Activated CD4-positive, alpha-beta T cell treated with anti-CD3 and anti-CD28 coated beads, Interleukin-2, amount 10 ng/mL, durations not matched to agents 7 days and 5 days (primary cell): ENCODE measurements at places on chromosomes 11 and 22. TPM values are rescaled to one million over a fixed set of nuclear protein-coding genes. Genes with fewer than 3 reads are reported as not detected.

GRCh38 chr11:123203934-123204333, 8.9 kb upstream of the CLMP start:
- no peak for DNase-seq

The CDHR5 gene
- total RNA-seq: not detected

- DNase-seq: no peak
These were observed 1.1 kb downstream of the ALG8 start for GRCh38 chr11:78138291-78138690.

DNA sequence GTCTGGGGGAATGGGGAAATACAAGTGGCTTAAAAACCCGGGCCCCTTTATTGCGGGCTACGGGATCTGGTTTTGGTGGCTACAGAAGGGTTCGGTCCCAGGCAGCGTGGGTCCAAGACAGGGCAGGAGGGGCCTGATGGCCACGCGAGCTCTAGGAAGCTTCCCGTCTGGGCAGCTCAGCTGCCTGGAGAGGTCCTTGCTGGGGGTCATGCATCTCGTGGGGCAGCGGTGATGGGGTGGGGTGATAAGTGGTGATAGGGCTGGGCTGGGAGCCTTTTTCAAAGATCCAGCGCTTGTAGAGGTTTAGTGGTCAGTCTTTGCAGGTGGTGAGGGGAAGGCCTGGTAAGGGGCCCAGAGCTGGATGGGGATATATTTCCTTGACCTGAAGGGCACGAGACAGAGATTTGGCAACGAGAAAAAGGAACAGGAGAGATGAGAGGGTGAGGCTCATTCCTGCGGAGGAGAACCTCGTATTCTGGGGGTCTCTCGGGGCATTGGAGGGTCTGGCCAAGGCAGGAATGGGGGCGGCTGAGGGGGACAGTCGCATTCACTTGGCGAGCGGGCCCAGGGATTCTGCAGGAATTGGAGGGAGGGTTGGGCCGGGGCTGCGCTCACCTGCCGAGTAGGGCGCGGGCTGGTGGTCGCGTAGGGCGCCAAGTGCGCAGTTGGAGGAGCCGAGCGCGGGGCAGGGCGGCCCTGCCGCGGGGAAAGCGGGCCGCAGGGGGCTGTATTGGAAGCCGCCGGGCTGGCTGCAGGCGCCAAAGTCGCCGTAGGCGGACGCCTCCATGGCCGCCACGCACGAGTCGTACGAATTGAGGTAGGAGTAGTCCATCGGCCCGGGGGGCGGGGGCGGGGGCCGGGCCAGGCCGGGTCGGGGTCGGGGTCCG, 560 bp downstream of the PHOX2A start:
- no peak for DNase-seq

The OR4X1 gene
- not detected for total RNA-seq

DNA sequence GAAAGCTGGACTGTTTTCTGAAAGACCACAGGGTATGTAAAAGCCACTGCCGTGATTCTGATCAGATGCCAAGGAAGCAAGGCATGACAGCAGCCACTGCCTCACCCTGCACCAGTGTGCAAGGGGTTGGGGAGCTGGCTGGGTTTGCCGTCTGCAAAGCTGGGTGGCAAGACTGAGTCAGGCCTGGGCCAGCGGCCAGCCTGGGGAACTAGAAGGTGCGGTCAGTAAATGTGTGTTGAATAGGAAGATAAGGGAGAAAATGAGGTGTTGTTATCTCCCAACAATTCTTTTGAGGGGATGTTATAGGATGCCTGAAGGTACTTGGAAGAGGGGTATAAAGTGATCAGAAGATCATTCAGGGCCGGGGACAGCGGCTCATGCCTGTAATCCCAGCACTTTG, 8.0 kb downstream of the VSTM5 start:
- no peak for DNase-seq

DNA sequence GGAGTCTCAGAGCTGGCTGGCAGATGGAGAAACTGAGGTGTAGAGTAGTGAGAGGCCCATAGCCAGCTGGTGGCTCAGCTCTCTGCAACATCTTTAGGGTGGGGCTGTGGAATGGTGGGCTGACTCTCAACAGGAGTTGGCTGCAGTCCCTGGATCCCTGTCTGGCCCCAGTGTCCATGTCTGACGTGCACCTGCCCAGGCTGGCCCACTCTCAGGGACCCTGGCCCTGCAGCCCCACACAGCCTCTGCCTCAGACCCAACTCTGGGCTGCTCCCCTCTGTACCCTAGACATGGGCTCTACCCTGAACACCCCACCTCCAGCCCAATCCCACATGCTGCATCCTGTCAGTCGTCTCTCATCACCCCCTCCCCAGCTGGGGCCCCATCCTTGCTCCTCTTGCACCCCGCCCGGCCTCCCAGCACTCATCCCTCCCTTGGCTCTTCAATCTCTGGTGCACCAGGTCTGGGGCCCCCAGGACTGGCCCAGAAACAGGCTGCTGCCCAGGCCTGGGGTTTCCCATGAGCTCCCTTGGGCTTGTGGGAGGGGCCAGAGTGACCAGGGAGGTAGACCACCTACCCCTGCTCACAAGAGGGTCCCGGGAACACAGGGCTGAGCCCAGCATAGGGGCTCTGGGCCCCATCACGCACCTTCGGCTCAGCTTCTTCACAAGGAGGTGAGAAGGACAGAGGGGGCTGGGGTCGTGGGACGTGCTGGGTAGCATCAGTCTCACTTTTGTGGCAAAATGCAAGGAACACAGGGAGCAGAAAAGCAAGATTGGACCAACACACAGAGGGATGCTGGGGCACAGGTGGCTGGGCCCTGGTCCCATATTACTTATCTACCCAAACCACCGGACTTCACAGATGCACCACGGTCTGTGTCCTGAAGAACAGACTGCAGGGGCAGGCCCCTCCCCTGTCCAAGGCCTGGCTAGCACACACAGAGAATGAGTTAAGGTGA, 31.5 kb downstream of the ARVCF start:
- DNase-seq: no peak

GRCh38 chr11:73221451-73221850, 3.4 kb downstream of the P2RY2 start:
- no peak for DNase-seq

DNA sequence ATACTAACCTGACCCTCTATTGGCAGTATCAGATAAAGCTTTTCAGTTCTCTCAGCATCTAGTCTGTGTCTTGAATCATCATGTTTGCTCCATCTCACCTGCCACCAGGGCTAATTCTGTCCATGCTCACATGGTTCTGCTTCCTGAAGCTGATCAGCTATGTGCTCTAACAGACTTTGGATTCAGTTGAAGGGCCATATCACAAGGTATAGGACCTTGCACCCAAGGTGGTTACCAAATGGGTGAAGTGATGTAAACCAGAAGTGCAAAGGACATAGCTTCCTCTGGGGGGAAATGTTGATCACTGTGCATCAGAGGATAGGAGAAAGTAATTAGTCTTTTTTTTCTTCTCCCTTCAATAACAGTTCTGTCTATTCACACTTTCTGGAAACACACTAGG, 417.0 kb upstream of the ANO5 start:
- no peak for DNase-seq

- no peak for DNase-seq
These were observed 126.4 kb upstream of the E2F8 start for GRCh38 chr11:19366992-19367709.

GRCh38 chr22:25488244-25489020, 76.0 kb upstream of the GRK3 start:
- DNase-seq: no peak

The HPX gene
- total RNA-seq: 0.35 TPM

DNA sequence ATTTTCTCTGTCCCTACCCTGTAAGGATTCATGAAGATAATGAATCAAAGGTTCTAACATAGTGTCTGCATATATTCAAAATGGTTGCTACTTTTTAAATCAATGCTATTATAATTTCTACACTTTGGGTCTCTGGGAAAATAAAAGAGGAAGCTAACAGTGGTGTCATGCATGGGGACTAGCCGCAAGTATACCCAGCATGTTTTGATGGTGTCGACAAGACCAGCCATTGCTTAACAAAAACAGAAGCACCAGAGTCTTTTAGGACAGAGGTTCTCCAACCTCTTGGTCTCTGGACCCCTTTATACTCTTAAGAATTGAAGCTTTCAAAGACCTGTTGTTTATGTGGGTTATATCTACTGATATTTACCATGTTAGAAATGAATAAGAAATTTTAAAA, 37.8 kb downstream of the RNF141 start:
- DNase-seq: no peak

- DNase-seq: no peak
These were observed 340.4 kb upstream of the NCAM1 start for GRCh38 chr11:112620621-112621394.

- no peak for DNase-seq
These were observed 50.2 kb downstream of the BCR start for GRCh38 chr22:23230348-23231068.

- no peak for DNase-seq
These were observed 35.8 kb downstream of the TNRC6B start for GRCh38 chr22:40213478-40213877.

DNA sequence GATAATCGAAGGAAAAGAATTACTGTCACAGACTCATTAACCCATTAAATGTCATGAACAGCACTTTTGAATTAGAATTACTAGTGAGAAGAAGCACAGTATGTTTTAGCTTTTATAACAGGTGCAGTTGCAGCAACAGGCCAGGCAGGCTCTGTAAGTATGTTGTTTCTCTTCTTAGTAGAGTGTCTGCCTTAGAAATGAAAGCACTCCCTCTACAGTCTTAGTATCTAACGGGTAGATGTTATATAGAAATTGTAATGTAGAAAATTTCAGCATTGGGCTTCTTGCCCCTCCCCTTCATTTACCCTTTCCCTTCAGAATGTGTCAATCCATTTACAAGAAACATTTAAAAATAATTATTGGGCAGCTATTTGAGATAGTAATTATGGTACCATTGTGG, 87.4 kb downstream of the HIPK3 start:
- DNase-seq: no peak

DNA sequence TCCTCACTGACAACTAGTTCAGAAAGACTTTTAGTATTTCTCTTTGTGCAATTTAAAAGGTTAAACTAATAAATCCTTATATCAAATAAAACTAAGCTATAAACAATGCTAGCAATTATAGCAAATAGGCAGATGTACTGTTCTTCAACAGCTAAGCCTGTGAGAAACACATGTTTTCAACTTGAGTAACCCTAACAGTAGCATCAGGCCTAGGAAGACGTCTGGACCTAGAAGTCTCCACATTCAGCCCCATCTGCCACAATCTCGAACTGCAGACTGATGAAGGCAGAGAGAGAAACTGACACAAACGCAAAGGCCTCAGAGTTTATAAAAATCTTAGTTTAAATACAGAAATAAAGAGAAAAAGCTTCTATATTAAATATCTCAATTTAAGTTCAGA, 2.5 kb downstream of the ST13 start:
- DNase-seq: no peak

The VSIG10L2 gene
- not detected for total RNA-seq

GRCh38 chr22:39151329-39151975, 1.0 kb downstream of the CBX7 start:
- DNase-seq: no peak

- no peak for DNase-seq
These were observed 94.0 kb downstream of the RCN1 start for GRCh38 chr11:32184723-32185376.

The NTM gene
- not detected for total RNA-seq

GRCh38 chr22:19654338-19654987, 59.8 kb upstream of the SEPTIN5 start:
- no peak for DNase-seq

The PTPN5 gene
- not detected for total RNA-seq

DNA sequence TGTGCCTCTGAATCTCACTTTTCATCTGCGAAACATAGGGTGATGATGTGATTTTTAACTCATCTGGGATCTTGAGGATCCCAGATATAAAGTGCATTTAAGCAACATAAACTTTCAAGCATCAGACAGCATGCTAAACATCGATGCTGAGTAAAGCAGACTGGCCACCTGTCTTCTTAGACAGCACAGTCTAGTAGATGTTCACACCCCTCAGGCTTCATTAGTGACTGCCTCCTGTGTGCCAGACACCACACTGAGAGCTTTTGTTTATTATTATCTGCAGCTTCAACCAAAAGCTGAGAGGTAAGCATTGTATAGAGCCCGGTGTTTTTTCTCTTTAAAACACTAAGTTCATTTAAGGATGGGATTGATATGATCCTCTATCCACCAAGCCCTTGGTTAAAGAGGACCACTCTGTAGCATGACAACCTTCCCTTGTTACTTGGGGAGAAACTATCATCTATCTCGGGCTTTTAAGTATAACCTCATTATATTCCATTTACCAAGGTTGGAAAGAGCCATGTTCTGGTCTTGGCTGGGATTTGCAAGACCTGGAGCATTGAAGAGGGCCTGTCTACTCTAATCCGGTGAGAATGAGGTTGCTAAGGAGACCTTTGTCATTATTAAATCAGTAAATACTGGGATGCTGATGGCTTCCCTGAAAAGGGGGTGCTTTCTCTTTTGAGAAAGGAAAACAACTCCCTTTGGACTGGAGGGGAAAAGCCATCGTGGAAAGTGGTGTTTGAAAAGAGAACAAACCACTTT, 114.2 kb upstream of the SEZ6L start:
- DNase-seq: no peak

DNA sequence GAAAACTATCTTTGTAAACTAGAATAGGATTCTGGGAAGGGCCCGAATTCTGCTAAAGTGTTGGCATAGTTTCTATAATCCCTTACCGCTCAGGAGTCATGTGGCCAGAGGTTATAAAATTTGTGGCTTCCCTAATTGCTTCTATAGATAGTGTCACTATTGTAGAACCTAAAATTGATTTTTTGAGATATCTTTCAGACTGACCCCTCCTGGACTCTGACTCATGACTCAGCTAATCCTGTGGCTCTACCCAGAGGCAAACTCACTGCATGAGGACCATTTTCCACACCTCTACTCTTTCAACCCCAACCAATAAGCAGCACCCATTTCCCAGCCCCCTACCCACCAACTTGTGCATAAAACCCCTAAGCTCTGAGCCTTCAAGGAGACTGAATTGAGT, 61.8 kb upstream of the PRSS23 start:
- DNase-seq: no peak

The LRRC4C gene
- not detected for total RNA-seq

The SLCO2B1 gene
- total RNA-seq: 0.37 TPM

DNA sequence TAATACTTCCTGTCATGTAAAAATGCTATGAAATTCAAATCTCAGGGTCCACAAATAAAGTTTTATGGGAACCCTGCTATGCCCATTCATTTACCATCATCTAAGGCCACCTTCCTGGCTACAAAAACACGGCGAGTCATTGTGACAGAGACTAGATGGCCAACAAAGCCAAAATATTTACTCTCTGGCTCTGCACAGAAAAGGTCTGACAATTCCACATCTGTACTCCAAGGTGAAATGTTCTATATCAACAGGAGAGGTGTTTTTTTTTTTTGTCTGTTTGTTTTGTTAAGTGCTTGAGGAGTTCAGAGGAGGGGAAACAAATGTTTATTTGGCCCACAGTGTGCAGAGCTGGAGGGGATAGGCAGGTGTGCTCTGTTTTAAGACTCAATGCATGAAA, 18.6 kb upstream of the TMA7B start:
- DNase-seq: no peak

DNA sequence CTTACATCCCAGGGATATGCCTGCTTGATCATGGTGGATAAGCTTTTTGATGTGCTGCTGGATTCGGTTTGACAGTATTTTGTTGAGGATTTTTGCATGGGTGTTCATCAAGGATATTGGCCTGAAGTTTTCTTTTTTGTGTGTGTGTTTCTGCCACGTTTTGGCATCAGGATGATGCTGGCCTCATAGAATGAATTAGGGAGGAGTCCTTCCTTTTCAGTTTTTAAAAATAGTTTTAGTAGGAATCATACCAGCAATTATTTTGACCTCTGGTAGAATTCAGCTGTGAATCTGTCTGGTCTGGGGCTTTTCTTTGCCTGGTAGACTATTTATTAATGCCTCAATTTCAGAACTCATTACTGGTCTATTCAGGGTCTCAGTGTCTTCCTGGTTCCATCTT, 362.4 kb downstream of the JRKL start:
- DNase-seq: no peak

- no peak for DNase-seq
These were observed 30.5 kb upstream of the TTLL12 start for GRCh38 chr22:43217285-43218030.
